ENCODE measurements at places on chromosomes 7 and 10.

- DNase-seq: no peak
Observed at GRCh38 chr10:113503930-113504329, 48.9 kb upstream of the HABP2 start.

DNA sequence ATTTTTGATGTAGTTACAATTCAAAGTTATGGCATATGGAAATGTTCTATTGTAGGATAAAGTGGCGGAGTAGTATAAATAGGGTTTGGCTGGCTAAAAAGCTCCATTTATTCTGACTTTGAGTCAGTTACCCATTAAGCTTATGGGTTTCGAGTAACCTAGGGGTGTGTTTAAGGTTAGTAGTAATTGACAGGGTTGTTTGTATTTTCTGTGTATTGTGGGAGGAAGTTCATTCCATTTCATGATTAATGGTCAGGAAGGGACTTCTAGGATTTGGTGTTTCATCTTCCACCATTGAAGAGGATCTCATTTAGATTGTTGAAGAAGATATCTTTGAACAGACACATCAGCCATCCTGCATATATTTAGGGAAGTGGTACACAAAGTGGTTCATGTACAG is 75.0 kb downstream of the BICC1 start:
- no peak for DNase-seq

GRCh38 chr10:70976063-70976695 is 87.8 kb upstream of the PCBD1 start:
- no peak for DNase-seq

DNA sequence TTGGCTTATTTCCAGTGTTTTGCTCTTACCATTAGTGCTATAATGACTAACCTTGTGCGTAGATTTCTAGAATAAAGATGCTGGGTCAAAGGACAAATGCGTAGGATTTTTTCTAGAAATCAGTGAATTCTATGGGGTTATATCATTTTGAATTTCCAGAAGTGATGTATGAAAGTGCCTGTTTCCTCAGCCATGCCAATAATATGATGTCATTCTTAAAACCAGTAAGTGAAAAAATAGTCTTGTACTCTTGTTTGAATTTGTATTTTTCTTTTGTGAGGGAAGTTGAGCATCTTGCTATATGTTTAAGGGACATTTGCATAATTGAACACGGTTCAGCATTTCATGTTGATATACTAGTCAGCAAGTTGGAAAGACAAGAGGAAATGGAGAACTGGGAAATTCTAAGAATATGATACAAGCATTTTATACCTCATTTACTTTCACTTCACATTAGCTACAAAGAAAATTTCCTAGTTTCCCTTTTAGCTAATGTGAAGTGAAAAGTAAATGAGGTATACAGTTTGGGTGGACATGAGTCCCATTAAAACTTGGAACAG is 3.8 kb upstream of the DNAH11 start:
- DNase-seq: no peak

DNA sequence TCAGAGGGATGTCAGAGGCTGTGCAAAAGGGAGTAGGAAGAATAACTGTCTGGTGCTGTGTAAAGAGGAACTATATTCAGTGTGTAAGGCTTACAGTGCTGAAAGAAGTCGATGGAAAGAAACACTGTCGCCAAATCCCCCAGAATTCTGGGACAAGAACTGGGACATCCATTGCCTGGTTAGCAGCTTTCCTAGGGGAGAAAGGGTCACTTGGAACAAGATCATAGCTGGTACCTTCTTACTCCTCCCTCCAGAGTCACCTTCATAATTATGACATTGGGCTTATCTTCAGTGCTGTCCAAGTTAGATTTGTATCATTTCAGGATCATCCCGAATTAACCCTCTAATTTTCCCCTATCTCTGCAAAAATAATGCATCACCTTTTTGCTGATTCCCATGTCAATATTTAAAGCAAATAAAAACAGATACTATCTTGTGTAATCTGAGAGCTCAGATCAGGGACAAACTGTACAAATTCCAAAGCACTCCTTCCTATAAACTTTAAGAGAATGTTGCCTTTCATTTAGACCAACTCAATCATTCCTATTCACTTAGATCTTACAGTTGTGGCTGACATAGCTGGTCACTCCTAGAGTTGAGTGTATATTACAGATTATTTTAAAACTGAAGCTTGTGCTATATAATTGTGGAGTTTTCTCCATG is 96.5 kb downstream of the DNAH11 start:
- DNase-seq: no peak

- DNase-seq: no peak
Observed at GRCh38 chr10:19979628-19980027, 163.4 kb downstream of the PLXDC2 start.

GRCh38 chr7:42880392-42880791 is 31.5 kb downstream of the C7orf25 start:
- no peak for DNase-seq

GRCh38 chr7:36280840-36281812 is 108.5 kb upstream of the ANLN start:
- DNase-seq: peak; percentile 93

DNA sequence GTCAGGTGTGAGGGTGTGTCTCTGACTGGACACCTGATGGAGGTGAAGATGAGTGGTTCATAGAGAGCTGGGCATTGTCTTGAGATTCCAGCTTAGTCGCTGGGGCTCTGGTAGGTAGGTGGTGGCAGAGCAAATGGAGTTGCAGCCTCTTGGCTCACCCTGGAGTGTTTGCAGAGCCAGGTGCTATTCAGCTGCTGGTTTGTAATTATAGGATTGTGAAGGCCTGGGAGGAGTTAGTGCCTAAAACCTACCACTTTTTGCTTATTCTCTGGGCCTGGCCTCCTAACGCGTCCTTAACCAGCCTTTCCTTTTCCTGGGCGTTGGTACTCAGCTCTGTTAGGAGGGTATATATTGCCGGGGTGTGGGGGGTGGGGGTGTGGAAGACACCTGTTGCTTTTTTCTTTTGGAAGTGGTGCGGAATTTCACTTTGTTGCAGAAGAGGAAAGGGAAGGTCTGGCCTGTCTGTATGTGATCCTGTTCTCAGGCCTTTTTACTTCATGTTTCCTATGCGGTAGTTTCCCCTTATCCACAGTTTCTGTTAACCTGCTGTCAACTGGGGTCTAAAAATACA is 3.2 kb downstream of the PPRC1 start:
- no peak for DNase-seq

GRCh38 chr7:2074691-2075090 is 158.1 kb downstream of the MAD1L1 start:
- no peak for DNase-seq
